Activated CD8-positive, alpha-beta memory T cell treated with anti-CD3 and anti-CD28 coated beads for 48 hours (primary cell): ENCODE measurements at places on chromosomes 11 and 22.
A peak's percentile ranks its signal among the peaks of the same experiment; 100 is the strongest.

DNA sequence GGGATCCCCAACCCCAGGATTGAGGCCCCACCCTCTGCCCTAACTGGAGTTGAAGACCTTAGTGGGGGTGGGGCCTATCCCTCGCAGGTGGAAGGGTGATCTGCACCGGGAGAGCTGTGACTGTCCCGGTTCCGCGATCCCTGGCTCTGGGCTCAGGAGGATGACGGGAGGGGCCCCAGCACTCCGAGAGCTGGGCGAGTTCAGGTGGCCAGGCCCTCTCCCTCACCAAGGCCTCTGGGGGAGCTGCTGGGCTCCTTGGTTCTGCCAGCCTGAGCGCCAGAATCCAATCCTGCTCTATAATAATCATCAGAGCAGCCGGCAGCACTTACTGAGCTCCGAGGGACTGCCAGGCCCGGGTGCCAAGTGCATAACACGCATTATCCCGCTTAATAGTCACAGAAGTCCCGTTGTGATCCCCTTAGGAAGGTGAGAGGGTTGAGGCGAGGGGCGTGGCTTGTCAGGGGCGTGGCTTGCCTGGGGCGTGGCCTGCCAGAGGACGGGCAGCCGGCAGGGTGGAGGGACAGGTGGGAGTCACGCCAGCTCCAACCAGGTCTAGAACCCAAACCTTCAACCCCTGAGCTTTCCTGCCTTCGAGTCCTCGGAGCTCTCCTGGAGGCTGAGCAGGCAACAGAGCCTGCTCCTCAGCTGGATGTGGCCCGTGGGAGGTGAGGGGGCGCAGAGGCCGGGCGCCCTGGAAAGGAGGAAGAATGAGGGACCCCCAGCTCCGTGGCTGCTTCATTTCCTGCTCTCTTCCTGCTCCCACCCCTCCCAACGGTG, 7.3 kb upstream of the SYT7 start:
- DNase-seq, result peak; percentile 23

- no peak for DNase-seq
Measured at GRCh38 chr11:116145187-116145865, 627.5 kb downstream of the BUD13 start.

- peak; percentile 24 for DNase-seq
Measured at GRCh38 chr22:46367707-46368191, 32.2 kb downstream of the TRMU start.

DNA sequence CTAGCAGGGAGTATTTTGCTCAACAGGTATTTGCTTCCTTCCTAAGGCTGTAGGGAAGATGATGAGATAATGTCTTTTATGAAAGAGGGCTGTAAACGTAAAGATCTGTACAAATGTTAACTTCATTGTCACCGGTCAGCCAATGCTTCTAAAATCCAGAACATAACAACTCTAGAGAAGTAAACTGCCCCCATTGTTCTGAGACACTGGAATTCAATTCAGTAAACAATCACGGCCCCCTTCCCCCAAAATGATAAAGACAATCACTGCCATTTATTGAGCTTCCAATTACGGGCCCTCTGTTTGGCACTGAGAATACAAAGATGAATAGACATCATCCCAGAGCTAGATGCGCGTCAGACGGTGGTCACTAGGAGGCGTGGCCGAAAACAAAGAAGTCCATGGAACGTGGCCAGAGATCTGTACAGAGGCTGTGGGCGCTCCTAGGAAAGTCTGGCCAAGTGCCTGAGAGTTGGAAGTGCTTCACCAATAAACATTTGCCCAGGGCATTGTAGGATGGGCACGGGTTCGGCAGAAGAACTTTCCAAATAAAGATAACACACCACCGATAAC, 576 bp downstream of the TMEM258 start:
- no peak for DNase-seq

- no peak for DNase-seq
Measured at GRCh38 chr11:114343020-114343419, 46.8 kb downstream of the NNMT start.

DNA sequence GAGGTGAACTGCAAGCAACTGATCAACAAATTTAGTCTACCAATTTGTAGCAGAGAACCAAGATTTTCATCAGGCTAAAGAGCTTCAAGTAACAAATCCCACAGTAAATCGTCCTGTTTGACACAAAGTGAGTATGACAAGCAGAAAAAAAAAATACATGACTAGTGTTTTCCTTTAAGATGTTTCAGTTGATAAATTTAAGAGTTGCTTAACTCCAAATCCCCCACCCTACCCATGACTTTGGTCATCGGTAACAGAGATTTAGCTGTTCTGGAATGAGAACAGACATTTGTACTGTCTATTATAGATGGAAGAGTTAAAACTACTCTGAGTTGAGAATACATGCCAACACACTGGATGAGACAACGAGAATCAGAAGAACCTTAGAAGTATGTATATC, 165.0 kb upstream of the MTMR2 start:
- no peak for DNase-seq

DNA sequence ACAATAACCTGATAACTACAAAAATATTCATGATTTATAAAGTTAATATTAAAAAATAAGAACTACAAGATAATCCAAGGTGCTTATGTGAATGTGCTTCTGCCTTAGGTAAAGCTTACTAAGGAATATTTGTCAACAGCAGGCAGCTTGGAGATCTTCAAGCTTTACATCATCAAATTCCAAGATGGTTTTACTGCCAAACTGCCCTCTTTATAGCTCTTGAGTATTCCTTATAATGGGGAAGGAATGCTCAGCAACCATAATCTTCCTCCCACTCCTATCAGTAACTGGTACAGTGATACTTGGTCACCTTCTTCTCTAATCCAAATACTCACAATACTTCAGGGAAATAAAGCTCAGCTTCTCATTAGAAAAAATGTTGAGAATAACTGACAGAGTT, 30.1 kb downstream of the SBF2 start:
- no peak for DNase-seq

DNA sequence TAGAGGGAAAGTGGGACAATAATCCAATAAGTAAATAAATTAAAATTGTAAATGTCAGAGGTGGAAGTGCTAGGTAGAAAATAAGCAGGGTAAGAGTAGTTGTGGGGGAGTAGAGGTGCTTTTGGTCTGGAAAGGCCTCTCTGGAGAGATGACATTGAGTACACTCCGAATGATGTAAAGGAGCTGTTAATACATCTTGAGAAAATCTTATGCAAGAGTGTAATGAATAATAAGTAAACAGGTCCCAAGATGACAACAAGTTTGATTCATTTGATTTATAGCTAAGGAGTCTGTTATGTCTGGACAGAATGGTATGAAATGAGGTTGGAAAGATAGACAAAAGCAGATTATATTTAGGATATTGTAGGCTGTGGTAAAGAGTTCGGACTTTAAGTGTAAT, 87.5 kb downstream of the TMEM135 start:
- DNase-seq, result no peak

DNA sequence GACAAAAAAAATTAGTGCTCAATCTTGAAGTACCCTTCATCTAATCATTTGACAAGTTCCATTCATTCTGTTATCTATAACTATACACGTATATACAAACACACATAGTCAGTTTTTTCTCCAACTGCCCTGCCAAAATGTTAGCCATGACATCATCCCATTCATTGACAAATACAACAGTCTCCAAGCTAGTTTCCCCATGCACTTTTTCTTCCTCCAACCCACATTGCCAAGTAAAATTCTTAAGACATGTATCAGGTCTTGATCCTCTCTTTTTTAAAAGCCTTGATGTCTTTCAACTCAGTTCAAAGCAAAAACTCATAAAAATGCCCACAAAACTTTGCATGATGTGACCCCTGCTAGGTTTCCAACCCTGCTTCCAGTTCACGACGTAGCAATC, 58.1 kb downstream of the DDI1 start:
- DNase-seq, result no peak

GRCh38 chr22:17855572-17856290, 81.5 kb upstream of the BID start:
- DNase-seq, result no peak

DNA sequence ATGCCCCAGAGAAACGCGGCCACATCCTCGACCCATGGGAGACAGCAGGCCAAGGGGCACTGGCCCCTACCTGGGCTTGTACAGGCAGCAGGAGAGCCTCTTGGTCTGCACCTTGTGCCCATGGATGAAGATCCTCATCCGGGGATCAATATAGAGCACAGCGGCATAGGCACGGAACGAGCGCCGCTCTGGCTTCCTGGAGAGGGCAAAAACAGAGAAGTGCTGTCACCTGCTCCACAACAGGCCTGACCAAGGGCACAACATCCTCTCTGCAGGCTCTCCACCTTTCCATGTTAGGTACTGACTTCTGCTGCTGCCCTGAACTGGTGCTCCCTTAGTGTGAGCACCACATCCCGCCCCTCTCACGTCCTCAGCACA, 27.2 kb downstream of the MORC2 start:
- no peak for DNase-seq

GRCh38 chr11:68251765-68252164, 20.0 kb downstream of the C11orf24 start:
- DNase-seq, result no peak

GRCh38 chr11:105298630-105299029, 159.1 kb upstream of the CARD18 start:
- DNase-seq, result no peak

DNA sequence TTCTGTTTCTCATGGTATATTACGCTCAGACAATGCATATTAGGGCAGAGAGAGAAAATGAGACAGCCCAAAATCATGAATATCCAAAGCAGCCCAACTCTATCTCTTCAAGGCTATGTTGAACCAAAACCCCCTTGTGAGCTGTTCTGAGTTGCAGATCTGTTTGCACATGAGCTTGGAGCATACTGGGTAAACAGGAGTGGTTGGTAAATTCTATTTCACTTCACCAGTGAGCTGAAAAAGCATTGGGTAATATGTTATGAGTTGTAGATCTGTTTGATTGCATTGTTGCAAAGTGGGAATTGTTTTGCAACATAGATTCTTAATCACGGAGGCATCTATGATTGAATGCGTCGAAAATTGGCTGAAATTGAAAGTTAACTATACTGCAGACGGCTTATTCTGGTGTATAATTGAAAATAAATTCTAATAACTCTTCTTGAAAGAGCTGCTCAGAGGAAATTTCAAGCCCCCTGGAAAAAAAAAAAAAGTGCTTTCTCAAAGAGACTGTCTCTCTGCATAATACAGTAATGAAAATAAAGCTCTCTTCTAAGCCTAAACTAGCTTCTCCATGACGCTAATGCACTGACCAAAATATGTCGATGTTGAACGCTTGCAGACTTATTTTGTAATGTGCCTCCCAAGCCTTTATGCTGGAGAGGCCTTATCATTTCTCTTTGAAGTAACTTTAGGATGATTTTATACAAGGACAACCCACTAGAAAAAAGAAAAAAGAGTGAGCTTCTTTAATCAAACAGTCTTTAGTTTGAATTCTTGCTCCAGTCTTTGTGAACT, 263.7 kb downstream of the NTM start:
- no peak for DNase-seq

DNA sequence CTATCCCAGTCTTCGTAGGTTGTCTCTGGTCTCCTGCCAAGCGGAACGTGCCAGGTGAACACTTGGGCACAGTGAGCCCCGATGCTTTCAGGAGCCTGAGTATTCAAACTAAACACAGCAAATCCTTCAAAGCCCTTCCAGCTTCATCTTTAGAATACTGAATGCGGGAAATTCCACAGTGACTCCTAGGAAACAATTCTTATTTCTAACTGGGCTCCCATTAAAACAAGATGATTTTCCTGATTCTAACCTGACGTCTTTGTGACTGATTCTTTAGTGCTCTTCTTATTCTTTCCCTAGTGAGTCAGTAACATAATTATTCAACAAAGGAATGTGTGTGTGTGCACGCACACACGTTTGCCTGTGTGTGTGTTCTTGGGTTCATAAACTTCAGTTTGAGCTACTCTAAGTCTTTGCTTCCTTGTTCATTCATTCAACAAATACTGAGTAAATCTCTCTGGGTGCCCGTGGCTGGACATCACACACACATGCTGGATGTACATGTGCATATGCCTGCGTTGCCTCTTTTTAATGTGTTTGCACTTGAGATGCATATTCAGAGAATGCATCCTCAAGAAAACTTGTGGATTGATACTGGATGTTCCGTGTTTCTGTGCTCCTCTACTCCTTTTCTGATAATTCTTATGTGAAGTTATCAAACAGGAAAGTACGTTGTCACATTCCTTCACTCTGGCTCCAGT, 134.5 kb downstream of the WNT7B start:
- no peak for DNase-seq

DNA sequence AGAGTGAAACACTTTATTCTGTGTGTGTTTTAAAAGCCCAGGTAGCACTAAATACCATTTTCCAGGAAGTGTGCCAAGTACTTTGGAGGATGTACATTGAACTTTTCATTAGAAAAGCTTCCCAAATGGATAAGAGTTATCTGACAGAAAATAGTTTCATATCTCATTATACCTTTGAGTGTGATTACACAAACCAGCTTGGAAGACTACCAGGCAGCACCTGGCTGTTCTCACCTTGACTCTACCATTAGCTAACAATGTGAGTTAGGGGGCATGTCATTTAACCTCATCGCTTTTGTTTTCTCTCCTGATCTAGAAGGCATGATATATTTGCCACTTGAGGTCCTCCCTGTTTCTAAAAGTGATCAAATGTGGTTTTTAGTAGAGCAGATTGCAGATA, 50.2 kb downstream of the GRM5 start:
- no peak for DNase-seq

GRCh38 chr11:10494636-10495463, 39.8 kb downstream of the AMPD3 start:
- DNase-seq, result no peak

DNA sequence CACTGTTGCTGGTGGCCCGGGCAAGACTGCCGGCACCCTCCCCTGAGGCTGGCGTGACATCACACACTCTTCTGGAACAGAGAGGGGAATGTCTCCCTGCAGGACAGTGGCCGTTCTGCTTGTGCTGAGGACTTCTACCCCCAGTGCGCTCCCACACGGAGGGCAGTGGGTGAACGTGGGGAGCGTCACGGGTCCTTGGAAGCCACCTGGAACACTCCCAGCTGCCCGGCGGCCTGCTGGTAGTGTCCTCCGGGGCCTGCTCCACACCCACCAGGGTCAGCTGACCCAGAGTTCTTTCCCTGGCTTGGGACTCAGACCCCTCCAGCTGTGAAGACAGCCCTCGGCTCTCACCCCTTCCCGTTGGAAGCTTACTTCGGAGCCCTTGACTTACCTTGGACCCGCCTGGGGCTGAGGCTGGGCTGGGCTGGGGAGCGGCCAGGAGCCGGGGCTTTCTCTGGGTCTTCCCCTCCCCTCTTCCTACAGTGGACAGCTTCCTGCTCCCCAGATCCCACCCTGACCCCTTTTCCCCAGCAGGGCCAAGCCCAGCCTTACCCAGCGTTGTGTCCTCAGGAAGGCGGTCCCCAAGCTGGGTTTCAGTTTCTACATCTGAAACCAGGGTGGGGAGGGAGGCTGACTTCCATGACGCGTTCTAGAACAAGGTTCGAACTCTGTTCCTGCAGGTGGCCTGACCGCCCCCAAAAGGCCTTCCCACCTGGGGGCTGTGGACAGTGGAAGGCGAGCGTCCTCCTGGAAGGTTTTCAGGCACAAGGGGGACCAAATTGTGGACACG, 14.8 kb upstream of the GAL start:
- DNase-seq, result no peak

GRCh38 chr22:41862530-41863266, 29.8 kb downstream of the SREBF2 start:
- peak; percentile 36 for DNase-seq

- DNase-seq, result no peak
Measured at GRCh38 chr22:44049486-44050231, 25.6 kb downstream of the PARVB start.
